ENCODE measurements at places on chromosomes 4 and X. TPM values are rescaled to one million over a fixed set of nuclear protein-coding genes. Genes with fewer than 3 reads are reported as not detected.

DNA sequence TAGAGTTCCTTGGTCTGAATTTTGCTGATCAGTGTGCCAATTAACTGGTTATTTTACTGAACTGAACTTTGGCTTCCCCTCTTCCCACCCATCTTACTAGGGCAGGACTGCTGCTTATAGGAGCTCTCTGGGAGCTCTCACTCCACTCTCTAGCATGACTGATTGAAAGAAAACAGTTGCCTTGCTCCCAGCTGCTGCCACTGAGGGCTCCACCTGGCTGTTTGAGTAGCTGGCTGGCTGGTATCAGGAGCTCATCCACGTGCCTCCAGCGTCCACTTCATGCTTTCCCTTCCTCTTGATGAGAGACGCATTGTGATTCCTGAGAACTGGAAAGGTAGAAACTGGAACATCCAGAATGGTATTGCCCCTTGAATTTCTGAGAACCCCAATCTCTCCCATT lies 73.0 kb upstream of the KLHL13 start:
- no peak for DNase-seq
- no peak overlapping the region for H3K4me3 ChIP-seq
- H3K36me3 ChIP-seq: no peaks in the 10 kb centered on the region

DNA sequence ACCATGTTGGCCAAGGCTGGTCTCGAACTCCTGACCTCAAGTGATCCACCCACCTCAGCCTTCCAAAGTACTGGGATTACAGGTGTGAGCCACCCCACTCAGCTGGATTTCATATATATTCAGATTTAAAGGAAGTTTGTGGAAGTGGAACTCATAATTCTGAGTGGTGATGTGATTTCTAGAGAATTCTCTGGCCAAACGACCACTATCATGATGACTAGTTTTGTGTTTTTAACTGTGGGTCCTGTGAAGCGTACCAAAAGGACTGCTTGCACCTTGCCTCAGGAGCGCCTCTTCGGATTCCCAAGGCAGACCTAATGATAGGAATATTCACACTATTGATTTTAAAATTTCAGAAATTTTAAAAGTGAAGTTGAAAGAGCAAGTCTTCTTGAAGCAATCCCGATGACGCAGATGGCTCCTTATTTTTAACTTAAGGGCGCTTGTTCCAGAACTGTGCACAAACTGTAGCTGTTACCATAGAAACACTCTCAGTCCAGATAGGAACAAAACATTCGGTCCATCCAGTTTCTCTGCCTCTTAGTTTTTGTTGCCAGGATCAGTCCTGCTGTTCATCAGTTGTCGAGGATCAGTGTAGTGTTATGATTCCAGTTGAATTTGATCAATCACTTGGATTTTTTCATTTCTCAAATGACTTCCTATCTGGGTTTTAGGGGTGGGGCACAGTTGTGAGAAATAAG lies 51.7 kb upstream of the CLCN4 start:
- no peak overlapping the region for H3K4me3 ChIP-seq
- no peaks in the 10 kb centered on the region for H3K36me3 ChIP-seq
- no peak overlapping the region for H3K27ac ChIP-seq
- peaks cover 50% of the 10 kb centered on the region for H3K4me1 ChIP-seq

GRCh38 chrX:118360429-118361125 lies 14.7 kb downstream of the WDR44 start:
- peaks cover 11% of the 10 kb centered on the region for H3K4me1 ChIP-seq
- no peak overlapping the region for H3K4me3 ChIP-seq
- no peak overlapping the region for H3K27ac ChIP-seq
- no peaks in the 10 kb centered on the region for H3K36me3 ChIP-seq
- no peak for DNase-seq

GRCh38 chr4:89610236-89610635 lies 226.7 kb downstream of the SNCA start:
- H3K4me3 ChIP-seq: no peak overlapping the region
- H3K27me3 ChIP-seq: no peaks in the 10 kb centered on the region
- DNase-seq: no peak
- no peaks in the 10 kb centered on the region for H3K36me3 ChIP-seq
- H3K4me1 ChIP-seq: no peaks in the 10 kb centered on the region
- H3K27ac ChIP-seq: no peak overlapping the region

GRCh38 chrX:78321809-78322208 lies 5.6 kb downstream of the CYSLTR1 start:
- no peaks in the 10 kb centered on the region for H3K36me3 ChIP-seq
- DNase-seq: peak; percentile 3
- no peak overlapping the region for H3K27ac ChIP-seq
- H3K4me1 ChIP-seq: peaks cover 24% of the 10 kb centered on the region
- no peak overlapping the region for H3K4me3 ChIP-seq

GRCh38 chrX:110692866-110693265 lies 102.8 kb downstream of the CHRDL1 start:
- H3K4me1 ChIP-seq: no peaks in the 10 kb centered on the region
- no peak for DNase-seq
- no peaks in the 10 kb centered on the region for H3K27me3 ChIP-seq
- no peaks in the 10 kb centered on the region for H3K36me3 ChIP-seq

GRCh38 chrX:10048076-10048475 lies 80.9 kb downstream of the CLDN34 start:
- no peak for DNase-seq
- H3K4me3 ChIP-seq: no peak overlapping the region
- no peaks in the 10 kb centered on the region for H3K27me3 ChIP-seq
- no peak overlapping the region for H3K27ac ChIP-seq

DNA sequence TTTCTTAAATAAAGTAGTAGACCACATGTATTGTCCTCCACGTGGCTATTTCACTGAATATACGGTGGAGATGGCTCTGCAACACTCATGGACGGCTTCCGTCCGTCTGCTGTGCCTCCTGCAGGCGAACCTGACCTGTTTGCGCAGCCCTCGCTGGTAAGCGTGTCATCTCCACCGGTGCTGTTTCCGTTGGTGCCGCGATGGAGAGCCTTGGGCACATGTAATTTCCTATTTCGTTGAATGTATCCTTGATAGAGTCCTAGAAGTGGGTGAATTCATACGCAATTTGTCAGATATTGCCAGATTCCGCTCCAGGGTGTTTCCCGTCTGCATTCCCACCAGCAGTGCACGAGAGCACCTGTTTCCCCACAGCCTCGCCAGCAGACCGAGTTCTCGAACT lies 48.5 kb downstream of the HTT-AS start:
- H3K27me3 ChIP-seq: no peaks in the 10 kb centered on the region
- no peaks in the 10 kb centered on the region for H3K36me3 ChIP-seq
- no peaks in the 10 kb centered on the region for H3K4me1 ChIP-seq
- H3K4me3 ChIP-seq: no peak overlapping the region
- H3K27ac ChIP-seq: no peak overlapping the region
- DNase-seq: no peak

- no peak for DNase-seq
- H3K27ac ChIP-seq: no peak overlapping the region
- no peaks in the 10 kb centered on the region for H3K36me3 ChIP-seq
- H3K4me1 ChIP-seq: no peaks in the 10 kb centered on the region
- H3K27me3 ChIP-seq: no peaks in the 10 kb centered on the region
- H3K4me3 ChIP-seq: no peak overlapping the region
Observed at GRCh38 chr4:4755306-4755705, 104.2 kb upstream of the MSX1 start.

DNA sequence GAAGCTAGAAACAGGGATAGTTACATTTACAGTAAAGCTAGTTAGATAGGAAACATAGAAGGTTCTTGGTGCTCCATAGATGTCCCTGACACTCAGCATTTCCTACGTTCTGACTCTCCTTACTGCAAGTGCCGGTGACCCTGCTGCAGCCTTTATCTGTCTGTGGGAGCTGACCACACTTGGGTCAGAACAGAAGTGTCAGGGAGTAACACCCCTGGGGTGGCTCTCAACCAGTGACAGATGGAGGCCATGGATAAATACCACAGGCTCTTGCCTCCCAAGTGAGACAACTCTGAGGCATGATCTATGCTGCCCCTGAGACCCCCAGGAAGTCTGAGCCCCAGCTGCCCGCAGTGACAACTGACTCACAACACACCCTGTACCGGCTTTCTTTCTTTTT lies 69.8 kb downstream of the ANXA3 start:
- no peaks in the 10 kb centered on the region for H3K36me3 ChIP-seq
- no peak for DNase-seq
- H3K27ac ChIP-seq: peak overlapping the region; percentile 9

GRCh38 chrX:110082161-110082560 lies 79.2 kb downstream of the TMEM164 start:
- no peak overlapping the region for H3K4me3 ChIP-seq
- H3K27me3 ChIP-seq: no peaks in the 10 kb centered on the region
- H3K4me1 ChIP-seq: no peaks in the 10 kb centered on the region
- no peak for DNase-seq
- H3K27ac ChIP-seq: no peak overlapping the region
- no peaks in the 10 kb centered on the region for H3K36me3 ChIP-seq

DNA sequence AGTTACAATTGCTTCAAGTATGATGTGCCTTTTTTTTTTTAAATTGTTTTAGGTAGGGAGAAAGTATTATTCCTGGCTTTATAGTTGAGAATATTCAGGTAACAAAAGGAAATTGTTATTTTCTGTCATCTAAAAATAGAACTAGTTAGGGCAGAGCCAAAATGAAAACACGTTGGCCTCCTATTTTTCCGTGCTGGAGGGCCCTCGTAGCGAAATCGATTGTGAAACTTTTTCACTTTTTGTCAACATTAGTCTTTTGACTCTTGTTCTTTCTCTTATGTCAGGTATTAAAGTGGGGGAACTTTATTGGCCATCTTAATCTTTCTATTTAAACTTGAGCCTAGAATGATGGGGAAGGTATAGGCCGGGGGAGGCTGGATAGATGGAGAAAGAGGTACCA lies 104.9 kb downstream of the ARHGAP10 start:
- H3K4me1 ChIP-seq: no peaks in the 10 kb centered on the region
- no peak overlapping the region for H3K4me3 ChIP-seq
- no peak overlapping the region for H3K27ac ChIP-seq
- H3K36me3 ChIP-seq: no peaks in the 10 kb centered on the region

DNA sequence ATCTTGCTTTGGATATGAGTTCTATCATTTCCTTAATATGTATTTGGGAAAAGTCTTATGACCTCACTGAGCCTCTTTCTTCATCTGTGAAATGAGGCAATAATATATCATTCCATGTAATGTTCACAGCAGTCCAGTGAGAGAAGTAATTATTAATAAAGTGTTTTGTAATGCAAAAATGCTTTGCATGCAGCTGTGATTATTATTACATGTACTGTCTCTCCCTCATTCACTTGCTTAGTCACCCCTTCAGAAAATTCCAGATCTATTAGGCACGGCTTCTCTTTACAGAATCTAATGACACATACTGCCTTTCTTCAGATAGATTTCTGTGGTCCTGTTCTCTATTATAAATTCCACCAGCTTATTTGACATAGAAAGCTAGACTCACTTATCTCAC lies 53.5 kb upstream of the FGF13 start:
- no peak overlapping the region for H3K4me3 ChIP-seq
- H3K27ac ChIP-seq: no peak overlapping the region
- no peaks in the 10 kb centered on the region for H3K4me1 ChIP-seq
- no peaks in the 10 kb centered on the region for H3K36me3 ChIP-seq
- no peak for DNase-seq

- no peak overlapping the region for H3K4me3 ChIP-seq
- H3K27ac ChIP-seq: no peak overlapping the region
- H3K4me1 ChIP-seq: no peaks in the 10 kb centered on the region
Observed at GRCh38 chr4:34200535-34200934, 2043.8 kb downstream of the ARAP2 start.

- H3K27ac ChIP-seq: no peak overlapping the region
- DNase-seq: no peak
- no peaks in the 10 kb centered on the region for H3K27me3 ChIP-seq
Observed at GRCh38 chrX:44674906-44675305, 132.2 kb upstream of the FUNDC1 start.

DNA sequence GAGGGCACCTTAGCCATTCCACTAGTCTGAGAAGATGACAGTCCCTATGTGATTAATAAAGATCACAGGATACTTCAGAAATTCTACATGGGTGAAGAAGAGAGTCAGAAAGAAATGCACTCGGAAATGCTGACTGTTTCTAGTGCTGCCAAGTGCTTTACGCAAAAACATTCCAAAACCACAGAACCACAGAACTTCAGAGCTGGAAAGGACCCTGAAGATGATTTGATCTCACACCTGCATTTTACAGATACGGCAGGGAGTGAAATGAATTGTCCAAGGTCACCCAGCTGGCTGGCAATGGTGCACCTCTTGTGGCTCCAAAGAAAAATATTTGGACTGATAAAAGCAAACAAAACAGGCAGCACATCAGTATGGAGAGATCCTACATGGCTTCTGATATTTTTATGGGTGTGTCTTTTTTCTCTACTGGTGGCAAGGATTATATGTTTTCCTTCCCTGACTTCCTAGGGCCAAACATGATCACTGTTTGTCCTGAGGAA lies 115.9 kb downstream of the MAML3 start:
- H3K36me3 ChIP-seq: no peaks in the 10 kb centered on the region
- no peak overlapping the region for H3K27ac ChIP-seq

GRCh38 chr4:185323606-185324005 lies 72.1 kb downstream of the LRP2BP start:
- H3K4me3 ChIP-seq: no peak overlapping the region
- no peaks in the 10 kb centered on the region for H3K36me3 ChIP-seq
- no peak for DNase-seq
- H3K27ac ChIP-seq: no peak overlapping the region

- no peak overlapping the region for H3K4me3 ChIP-seq
- no peak overlapping the region for H3K27ac ChIP-seq
- no peak for DNase-seq
- no peaks in the 10 kb centered on the region for H3K36me3 ChIP-seq
- no peaks in the 10 kb centered on the region for H3K27me3 ChIP-seq
Observed at GRCh38 chr4:172992648-172993378, 175.8 kb upstream of the GALNT7 start.

- no peak overlapping the region for H3K4me3 ChIP-seq
- H3K27ac ChIP-seq: no peak overlapping the region
- H3K36me3 ChIP-seq: peaks cover 27% of the 10 kb centered on the region
- DNase-seq: no peak
- H3K27me3 ChIP-seq: no peaks in the 10 kb centered on the region
Observed at GRCh38 chr4:1212546-1213335, 36.2 kb downstream of the CTBP1 start.

- H3K27me3 ChIP-seq: no peaks in the 10 kb centered on the region
- H3K36me3 ChIP-seq: peaks cover 28% of the 10 kb centered on the region
- no peak overlapping the region for H3K27ac ChIP-seq
- no peak for DNase-seq
- no peak overlapping the region for H3K4me3 ChIP-seq
Observed at GRCh38 chr4:118816538-118817177, 19.3 kb downstream of the SEC24D start.

GRCh38 chr4:76740866-76741662 lies 156.9 kb downstream of the SOWAHB start:
- H3K27me3 ChIP-seq: no peaks in the 10 kb centered on the region
- no peaks in the 10 kb centered on the region for H3K36me3 ChIP-seq
- DNase-seq: no peak
- H3K27ac ChIP-seq: no peak overlapping the region
- H3K4me3 ChIP-seq: no peak overlapping the region

Gene GBA3
- not detected for total RNA-seq

Gene LUZP4
- total RNA-seq: not detected

Gene TBC1D8B
- 1.5 TPM for total RNA-seq

Gene HAND2
- total RNA-seq: not detected

Gene PNMA5
- total RNA-seq: not detected

Gene H2BW2
- not detected for total RNA-seq

Gene THAP9
- 1.6 TPM for total RNA-seq

Gene USP26
- not detected for total RNA-seq

Gene NDST3
- total RNA-seq: not detected

Measured in CD8-positive, alpha-beta memory T cell (primary cell).